ENCODE measurements at places on chromosomes 6 and 20.
A peak's percentile ranks its signal among the peaks of the same experiment; 100 is the strongest.

DNA sequence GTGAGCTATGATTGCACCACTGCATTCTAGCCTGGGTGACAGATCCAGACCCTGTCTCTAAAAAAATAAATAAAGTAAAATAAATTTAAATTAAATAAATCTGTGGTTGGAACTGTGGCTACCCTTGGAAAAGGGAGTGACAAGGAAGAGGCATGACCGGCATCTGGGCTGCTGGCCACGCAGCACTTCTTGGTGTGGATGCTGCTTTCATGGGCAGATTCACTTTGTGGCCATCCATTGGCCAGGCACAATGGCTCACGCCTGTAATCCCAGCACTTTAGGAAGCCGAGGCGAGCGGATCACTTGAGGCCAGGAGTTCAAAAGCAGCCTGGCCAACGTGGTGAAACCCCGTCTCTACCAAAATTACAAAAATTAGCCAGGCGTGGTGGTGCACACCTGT is 16.1 kb downstream of the EBF4 start:
- DNase-seq = no peak

DNA sequence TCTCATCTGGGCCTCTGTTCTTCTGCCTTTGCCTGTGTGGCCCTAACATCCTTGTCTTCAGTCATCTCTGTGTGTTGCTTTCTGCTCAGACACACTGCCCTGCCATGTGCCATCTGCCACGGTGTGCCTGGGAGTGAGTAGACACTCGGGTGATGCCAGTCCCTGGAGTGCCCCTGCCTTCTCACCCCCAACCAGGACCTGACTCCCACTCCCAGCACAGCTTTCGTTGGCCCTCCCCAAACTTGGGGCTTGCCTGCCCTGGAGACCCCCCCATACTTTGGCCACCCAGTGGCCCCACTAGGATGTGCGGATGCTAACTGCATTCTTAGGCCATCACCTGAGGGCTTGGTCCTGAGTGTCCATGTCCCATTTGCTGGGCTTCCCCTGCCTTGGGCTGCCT is 76.4 kb upstream of the SCP2D1 start:
- no peak for DNase-seq

GRCh38 chr20:58932170-58932569 is 48.9 kb upstream of the NELFCD start:
- DNase-seq = no peak

DNA sequence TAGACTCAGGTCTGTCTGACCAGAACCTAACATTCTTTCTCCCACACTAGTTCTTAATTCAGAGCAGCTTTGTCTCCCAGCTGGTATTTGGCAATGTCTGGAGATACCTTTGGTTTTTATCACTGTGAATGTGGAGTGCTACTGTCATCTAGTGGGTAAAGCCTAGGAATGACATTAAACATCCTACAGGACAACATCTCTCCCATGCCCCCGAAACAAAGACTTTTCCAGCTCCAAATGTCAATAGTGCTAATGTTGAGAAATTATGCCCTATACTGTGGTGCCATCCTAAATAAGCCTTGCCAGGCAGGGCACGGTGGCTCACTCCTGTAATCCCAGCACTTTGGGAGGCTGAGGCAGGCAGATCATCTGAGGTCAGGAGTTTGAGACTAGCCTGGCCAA is 4.2 kb upstream of the TTPAL start:
- no peak for DNase-seq

DNA sequence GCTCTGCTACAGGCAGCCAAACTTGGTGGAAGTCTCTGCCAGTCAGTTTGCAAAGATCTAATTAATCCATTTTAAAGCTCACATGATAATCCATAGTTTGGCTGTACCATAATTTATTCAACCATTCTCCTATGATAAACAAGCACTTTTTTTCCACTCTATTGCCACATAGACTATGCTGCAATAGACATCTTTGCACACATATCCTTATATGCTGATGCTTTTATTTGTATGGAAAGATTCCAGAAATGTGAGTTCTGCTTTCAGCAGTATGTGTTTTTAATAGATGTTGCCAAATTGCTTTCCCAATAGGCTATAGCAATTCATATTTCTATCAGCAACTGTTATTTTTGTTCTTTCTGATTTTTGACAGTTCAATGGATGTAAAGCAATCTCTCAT is 628.0 kb downstream of the KIF16B start:
- DNase-seq = no peak

DNA sequence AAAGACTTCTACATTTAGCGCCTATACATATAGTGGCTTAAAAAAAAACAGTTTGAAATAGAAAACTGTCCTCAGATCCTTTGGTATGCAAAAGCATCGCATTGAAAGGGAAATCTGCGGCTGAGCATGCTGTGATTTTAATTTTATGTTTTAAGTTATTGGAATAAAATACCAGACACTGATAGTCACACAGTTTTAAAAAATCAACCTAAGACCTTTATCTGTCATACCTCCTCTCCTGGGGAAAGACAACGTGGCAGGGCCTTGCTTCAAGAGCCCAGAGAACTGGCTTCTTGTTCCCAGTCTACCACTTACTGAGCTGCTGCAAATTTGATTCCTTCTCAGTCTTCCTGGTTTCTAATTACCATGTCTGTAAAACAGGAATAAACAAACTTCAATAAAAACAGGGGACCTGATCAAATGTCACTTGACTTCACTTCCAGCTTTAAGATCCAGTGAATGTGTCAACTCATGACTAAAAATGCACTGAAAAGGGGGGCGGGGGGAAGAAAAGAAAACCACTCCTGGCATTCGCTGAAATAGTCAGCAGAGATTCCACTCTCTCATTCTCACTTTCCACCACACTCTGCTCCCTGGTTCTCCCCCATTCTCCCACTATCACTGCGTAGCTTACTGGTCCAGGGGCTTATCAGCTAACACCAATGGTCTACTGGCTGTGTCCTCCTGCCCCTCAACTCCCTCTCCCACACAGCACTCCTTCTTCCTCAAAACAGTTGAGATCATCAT is 494.7 kb upstream of the MARCKS start:
- DNase-seq = no peak

DNA sequence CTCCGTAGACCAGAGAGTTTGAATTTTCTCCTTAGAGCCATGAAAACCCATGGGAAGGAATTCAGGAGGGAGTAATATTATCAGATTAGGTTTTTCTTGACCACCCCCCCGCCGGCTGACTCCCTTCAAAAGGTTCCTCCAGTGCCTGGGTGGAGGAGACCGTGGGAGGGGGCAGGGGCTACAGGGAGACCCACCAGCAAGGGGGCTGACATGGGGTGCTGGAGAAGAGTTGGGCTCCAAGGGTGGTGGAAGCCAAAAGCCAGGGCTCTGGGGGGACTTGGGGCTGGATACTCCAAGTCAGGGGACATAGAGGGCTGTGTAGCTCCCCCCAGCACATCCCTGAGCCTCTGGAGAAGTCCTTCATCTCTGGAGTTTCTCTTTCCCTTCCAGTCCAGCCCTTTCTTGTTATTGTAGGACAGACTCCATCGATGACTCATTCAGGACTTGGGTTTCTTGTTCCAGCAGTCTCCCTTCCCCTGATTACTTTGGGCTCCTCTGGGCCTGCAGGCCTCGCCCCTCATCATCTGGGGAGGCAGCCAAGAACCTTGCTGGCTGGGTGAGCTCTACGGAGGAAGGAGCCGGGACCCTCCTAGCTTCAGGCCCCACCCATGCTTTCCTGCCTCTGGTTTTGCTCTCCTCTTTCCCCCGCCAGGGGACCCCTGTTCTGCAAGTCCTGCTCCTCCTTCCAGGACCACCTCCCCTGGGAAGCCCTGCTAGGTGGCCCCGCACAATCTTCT is 10.5 kb upstream of the KIAA1755 start:
- no peak for DNase-seq

DNA sequence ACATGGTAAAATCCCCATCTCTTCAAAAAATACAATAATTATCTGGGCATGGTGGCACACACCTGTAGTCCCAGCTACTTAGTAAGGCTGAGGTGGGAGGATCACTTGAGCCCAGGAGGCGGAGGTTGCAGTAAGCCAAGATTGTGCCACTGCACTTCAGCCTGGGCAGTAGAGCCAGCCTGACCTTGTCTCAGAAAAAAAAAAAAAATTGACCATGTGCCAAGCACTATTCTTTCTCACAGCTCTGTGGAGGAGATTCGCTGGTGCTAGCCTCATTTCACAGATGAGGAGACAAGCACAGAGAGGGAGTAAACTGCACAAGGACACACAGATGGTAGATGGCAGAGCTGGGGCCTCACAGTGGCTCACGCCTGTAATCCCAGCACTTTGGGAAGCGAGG is 131.8 kb upstream of the JARID2 start:
- DNase-seq = no peak

DNA sequence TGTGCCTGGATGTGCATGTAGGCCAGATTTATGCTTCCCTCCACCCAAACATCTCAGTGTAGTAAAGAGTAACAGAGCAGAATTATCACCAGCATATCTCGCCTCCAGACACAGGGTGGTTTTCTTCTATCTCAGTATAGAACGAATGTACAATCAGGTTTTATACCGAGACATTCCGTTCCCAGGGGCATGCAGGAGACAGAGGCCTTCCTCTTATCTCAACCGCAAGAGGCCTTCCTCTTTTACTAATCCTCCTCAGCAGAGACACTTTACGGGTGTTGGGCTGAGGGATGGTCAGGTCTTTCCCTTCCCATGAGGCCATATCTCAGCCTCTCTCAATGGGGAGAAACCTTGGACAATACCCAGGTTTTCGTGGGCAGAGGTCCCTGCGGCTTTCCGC is 36.4 kb upstream of the MC3R start:
- no peak for DNase-seq

- DNase-seq = peak; percentile 60
Measured at GRCh38 chr6:159979136-159979874, 10.4 kb downstream of the IGF2R start.

- DNase-seq = no peak
Measured at GRCh38 chr20:53227523-53227922, 255.4 kb downstream of the TSHZ2 start.

DNA sequence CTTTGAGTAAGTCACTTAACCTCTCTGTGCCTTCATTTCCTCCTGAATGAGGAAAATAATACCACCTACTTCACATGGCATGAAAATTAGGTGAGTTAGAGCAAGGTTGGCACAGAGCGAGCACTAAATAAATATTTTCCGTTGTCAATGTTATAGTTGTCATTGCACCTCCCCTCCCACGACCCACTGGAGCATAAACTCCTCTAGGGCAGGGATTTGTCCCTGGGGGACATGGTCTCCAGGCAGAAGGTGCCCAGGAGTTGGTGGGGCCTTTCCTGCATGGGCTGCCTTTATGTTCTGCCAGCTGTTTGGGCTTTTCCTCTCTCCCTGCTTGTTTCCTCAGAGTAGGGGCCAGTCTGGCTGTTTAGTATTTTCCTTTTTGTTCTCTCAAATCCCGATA is 1.3 kb upstream of the ANGPT4 start:
- DNase-seq = no peak

GRCh38 chr6:15184441-15184861 is 61.4 kb upstream of the JARID2 start:
- peak; percentile 4 for DNase-seq

DNA sequence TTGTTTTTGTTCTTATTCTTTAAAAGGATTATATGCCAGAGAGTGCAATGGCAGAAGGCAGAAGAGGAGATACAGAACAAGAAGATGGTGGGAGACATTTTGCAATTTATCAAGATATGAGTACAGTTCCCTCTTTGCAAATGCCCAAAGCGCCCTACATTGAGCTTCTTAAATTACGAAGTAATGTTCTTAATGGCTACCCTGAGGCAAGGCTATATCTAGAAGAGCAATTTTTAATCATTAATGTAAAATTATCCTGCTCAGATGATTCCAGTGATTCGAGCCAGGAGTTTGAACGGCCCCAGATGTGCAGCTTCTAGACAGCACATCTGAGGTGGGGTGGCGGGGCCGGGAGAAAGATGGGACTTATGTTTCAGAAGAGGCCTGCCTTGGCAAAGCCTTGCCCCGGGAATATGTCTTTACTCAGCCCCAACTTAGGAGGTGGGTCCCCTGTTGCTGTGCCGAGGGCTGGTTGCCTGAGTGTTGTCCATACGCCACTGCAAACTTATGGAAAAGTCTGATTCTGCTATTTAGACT is 84.9 kb upstream of the MLN start:
- no peak for DNase-seq

- DNase-seq = no peak
Measured at GRCh38 chr6:24564081-24564480, 69.3 kb downstream of the ALDH5A1 start.

GRCh38 chr6:7909323-7910276 is 988 bp downstream of the TXNDC5 start:
- DNase-seq = peak; percentile 8

DNA sequence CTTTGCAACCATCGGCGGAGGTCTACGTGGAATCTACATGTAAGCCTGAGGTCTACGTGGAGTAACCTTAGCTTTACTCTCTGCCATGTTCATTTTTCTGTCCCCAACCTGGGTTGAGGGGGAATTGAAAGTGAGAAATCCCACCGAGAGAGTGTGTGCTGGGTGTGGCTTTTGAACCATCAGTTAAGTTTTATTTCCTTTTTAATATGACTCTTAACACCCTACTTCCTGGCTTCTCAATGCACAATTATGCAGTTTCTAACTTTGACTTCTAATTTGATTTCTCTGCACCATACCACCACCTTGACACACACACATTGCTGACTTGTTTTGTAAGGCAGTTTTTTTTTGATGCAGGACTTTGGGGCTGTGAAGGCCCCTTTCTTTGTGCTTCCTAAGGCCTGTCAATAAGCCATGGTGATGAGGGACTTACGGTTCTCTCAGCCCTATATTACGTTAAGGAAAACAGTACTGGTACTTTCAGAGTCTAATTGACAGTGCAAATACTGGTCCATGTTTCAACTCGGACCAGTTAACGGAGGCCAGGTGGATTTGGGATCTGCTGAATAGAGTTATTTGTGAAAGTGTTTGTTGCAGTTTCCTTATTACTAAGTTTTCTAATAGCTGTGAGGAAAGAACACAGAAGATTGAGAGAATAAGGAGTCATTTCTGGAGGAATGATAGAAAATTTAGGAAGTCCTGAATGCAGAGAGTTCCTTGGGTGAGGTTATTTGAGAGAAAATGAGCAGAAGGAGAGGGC is 206.5 kb downstream of the JARID2 start:
- DNase-seq = no peak

DNA sequence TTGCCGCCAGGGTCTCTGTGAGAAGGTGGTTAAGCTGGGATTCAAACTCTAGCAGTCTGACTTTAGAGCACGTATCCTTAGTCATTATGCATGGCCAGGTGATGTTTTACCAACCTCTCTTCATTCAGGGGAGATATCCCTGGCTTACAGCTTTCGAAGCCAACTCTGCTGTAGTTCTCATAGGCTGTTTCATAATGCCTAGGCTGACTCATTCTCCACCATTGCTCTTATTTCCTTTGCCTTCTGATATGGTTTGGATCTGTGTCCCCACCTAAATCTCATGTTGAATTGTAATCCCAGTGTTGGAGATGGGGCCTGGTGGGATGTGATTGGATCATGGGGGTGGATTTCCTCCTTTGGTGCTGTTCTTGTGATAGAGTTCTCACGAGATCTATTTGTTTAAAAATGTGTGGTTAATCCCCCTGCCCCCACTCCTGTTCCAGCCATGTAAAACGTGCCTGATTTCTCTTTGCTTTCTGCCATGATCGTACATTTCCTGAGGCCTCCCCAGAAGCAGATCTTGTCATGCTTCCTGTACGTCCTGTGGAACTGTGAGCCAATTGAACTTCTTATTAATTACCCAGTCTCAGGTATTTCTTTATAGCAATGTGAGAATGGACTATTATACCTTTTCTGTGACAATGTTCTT is 94.6 kb upstream of the MAN1A1 start:
- no peak for DNase-seq

Measured in activated CD8-positive, alpha-beta memory T cell treated with anti-CD3 and anti-CD28 coated beads for 4 hours (primary cell).